Breast epithelium (tissue), 4 donors: ENCODE measurements at places on chromosomes 16 and 17. TPM values are rescaled to one million over a fixed set of nuclear protein-coding genes. Genes with fewer than 3 reads are reported as not detected.

- no peak for DNase-seq
These were observed 387.1 kb upstream of the TNRC6C start for GRCh38 chr17:77571155-77571981.

DNA sequence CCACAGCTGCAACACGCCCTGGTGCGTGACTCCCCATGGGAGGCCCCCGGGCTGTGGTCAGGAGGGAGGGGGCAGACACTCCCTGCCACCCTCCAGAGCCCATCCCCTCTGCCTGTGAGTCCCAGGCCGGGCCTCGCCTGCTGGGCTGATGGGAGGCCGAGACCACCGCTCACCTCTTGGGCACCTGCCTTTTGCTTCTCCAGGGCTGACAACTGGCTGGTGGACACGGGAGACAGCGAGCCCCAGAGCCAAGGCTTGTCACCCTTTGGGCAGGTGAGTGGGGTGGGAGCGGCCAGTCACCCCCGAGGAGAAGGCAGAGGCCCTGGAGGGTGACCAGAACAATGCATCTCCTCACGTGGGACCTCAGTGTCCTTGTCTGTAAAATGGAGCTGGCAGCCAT is 20.8 kb downstream of the CHMP1A start:
- no peak for DNase-seq

DNA sequence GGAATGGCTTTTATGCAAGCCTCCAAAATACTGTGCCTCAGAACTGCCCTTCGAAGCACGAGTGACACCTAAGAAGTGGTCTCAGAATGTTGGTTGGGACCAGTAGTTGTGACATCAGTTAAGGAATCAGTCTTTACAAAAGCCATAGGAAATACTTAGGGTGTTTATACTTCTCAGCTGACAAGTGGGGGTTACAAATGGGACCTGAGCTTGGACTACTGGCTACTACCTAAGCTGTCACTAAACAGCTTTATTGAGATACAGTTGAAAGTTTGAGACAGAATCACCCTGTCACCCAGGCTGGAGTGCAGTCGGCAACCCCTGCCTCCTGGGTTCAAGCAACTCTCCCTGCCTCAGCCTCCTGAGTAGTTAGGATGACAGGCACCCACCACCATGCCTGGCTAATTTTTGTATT is 5.0 kb downstream of the RPL19 start:
- DNase-seq, result no peak

DNA sequence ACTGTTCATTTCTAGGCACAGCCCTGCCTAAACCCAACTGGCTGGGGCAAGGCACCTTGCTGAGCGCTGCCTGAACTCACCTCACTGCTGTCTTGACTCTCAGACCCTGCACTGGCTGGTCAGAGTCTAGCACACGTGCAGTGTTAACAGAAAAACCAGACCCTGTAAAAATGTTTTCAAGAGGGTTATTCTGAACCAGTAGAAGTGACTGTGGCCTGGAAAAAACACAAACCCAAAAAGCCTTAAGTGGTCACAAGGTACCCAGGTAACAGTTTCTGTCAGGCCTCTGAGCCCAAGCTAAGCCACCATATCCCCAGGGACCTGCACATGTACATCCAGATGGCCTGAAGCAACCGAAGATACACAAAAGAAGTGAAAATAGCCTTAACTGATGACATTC is 6.1 kb upstream of the EIF4A3 start:
- DNase-seq, result no peak

DNA sequence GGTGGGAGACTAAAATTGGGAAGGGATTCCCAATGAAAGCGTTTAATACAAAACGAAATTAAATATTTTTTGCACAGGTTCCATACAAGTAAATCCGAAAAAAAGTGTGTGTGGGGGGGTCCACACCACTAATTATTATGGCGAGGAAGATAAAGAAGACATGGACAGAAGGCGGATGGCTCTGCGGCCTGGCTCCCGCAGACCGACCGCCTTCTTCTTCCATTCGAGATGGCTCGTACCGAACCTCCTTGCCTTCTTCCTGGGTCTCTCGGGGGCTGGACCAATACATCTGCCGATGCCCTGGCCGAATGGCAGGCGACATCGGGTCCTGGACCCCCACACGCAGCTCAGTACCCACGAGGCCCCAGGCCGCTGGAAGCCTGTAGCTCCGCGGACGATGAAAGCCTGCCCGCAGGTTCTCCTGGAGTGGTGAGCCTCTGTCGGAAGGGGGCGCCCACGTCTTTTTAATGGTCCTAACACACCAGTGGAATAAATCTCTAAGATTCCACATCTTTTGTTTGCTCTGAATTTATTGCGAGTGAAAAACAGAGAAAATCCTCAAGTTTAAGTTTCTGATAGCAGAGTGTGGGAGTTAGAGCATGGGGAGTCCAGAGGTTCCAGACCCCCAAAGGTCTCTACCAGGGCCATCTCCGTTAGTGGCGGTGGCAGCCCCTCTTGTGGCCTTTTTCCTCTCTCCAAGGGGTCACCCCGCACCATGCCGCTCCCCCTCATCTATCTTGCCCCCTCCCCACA is 1.4 kb downstream of the PRAC2 start:
- DNase-seq, result peak; percentile 88

DNA sequence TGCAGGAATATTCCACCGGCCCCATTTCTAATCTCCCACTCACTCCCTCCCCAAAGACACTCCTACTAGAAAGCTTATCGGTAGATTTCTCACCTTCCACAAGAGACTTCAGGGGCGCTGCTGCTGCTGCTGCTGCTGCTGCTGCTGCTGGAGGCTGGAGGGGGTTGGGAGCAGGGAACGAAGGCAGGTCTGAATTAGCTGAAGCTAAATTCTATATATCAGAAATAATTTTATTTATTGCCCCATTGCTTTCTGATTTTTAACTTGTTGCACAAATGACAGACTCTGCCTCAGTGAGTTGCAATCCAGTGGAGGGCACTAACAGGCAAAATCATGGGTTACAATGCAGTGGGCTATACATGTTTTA is 25.8 kb upstream of the HLF start:
- no peak for DNase-seq

DNA sequence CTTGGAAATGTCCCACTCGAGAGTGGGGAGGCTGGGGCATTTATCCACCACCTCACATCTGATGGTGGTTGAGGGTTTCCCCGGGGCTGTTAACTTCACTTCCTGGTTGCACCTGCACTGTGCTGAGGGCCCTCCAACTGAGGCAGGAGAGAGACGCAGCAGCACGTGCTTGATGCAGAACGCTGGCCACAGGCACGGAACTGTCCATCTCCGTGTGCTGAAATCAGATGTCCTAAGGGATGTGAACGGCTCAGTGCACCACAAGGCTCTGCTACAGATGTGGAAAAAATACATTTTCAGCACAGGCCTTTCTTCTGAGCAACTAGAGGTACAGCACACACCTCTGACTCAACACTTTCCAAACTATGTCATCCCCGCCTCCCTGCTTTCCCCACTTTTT is 114.8 kb upstream of the C16orf82 start:
- DNase-seq, result no peak

GRCh38 chr17:63881935-63882601 is at the start of gene GH2:
Gene GH2 (minus strand): TSS chr17:63881944. CDS start chr17:63881801, 143 bp downstream.
- DNase-seq, result no peak

GRCh38 chr17:72476575-72476986 is 355.8 kb downstream of the SOX9 start:
- no peak for DNase-seq

DNA sequence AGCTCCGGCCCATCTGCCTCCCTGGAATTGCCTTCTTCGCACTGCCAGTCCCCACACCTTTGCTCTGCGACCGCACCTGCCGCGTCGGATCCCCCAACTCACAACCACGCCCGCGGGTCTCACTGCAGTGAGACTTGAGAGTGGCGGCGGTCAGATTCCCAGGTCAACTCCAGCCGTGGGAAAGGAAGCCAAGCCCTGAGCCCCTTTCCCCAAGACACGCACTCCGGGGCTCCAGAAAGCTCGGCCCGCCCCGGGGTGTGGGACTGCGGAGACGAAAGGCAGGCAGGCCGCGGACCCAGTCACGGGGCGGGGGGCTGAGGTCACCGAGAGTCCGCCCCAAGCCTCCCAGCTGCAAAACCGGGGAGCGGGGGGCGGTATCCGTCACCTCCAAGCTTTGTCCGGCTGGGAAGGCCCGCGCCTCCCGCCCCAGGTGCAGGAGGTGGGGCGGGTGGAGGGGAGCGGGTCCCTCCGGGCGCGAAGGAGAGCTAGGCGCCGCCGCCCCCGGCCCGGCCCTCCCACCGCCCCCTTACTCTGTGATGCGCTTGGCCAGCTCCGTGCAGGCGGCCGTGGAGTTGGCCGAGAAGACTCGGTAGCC is 615 bp downstream of the PRPSAP1 start:
- DNase-seq, result no peak

DNA sequence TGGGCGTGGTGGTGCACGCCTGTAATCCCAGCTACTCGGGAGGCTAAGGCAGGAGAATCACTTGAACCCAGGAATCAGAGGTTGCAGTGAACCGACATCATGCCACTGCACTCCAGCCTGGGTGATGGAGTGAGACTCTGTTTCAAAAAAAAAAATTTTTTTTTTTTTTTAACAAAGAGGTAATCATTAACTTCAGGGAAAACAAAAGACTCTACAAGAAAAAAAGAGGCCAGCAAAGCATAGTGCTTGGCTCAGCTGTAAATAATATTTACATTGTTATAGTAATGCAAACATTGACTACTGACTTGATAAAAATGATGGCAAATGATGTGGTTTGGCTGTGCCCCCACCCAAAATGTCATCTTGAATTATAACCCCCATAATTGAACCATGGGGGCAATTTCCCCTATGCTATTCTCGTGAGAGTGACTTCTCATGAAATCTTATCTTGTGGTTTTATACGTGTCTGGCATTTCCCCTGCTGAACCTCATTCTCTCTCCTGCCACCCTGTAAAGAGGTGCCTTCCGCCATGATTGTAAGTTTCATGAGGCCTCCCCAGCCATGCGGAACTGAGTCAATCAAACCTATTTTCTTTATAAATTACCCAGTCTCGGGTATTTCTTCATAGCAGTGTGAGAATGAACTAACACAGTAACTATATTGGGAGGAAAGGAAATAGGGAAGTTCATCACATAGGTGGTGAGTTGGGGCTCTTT is 12.7 kb upstream of the SSTR2 start:
- no peak for DNase-seq

GRCh38 chr17:4946312-4946976 is 1.9 kb downstream of the PFN1 start:
- no peak for DNase-seq

GRCh38 chr17:42678951-42679491 is 2.2 kb upstream of the PLEKHH3 start:
- peak; percentile 59 for DNase-seq

DNA sequence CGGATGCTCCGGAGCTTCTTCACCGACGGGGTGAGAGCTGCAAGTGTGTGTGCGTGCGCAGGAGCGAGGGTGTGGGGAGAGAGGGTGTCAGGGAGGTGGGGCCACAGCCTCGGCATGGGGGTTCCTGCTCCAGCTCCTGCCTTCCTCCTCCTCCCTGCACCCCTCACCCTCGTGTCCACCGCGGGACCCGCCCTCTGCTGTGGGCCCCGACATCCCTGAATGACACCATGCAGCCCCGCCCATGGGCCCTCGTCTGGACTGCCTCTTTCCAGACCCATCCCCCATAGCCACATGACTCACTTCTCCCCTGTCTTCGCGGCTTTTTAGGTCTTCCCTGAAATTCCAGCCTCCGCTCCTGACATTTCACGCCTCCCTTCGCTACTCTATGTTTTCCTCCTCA is 41.6 kb downstream of the ARHGAP23 start:
- no peak for DNase-seq

DNA sequence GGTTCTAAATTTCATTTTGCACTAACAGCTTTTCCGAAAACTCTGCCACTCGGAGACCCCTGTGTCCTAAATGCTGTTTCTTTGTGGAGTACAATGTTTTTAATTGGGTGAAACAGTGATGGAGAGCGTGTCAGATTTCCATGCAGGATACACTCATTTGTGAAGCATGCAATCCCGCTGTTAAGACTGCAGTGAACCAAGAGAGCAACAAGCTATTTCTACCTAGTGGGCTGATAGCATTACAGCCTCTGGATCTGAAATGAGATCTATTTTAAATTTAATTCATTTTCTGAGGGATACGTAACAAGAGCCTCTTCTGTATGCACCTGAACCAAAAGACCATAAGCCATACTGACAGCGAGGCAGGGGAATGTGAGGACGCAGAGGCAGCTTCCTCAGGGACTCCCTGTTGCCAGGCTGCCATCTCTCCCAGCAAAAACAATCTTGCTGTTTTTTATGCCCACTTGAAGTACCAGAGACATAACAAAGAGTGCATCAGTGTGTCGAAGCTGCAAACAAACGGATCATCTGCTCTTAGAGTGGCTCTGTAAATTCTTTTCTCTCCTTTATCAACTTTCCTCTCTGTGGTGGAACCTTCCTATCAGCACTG is 199.9 kb upstream of the COX10 start:
- no peak for DNase-seq

- peak; percentile 90 for DNase-seq
These were observed 11.2 kb upstream of the MTSS2 start for GRCh38 chr16:70696952-70697593.

- DNase-seq, result no peak
These were observed 42.1 kb downstream of the MPRIP start for GRCh38 chr17:17084317-17084835.

- no peak for DNase-seq
These were observed 62.3 kb downstream of the WNT3 start for GRCh38 chr17:46756081-46756735.

- no peak for DNase-seq
These were observed 171.4 kb downstream of the SEC14L1 start for GRCh38 chr17:77312061-77312701.

DNA sequence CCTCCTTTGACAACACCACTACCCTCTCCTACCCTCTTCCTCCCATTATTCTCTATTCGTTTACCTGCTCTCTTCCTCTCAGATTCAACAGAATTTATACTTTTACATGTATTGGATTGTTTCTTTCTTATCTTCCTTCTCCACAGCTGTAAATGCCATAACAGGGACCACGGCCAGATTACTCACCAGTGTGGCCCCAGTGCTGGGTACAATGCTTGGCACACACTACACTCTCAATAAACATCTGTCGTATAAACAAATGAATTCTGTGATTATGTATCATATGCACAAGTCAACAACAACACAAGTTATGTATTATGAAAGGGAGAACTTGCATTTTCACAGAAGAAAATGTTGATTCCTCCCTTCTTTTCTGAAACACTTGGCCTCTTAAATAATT is 20.0 kb downstream of the AARSD1 start:
- DNase-seq, result no peak

The ARL17A gene
- total RNA-seq, result 9.3 TPM

The NGFR gene
- 17.7 TPM for total RNA-seq

The INO80E gene
- total RNA-seq, result 31.8 TPM

The OR1F1 gene
- total RNA-seq, result not detected

The CA5A gene
- not detected for total RNA-seq

The CCDC200 gene
- not detected for total RNA-seq
